ENCODE measurements at places on chromosomes 5 and 9.
A peak's percentile ranks its signal among the peaks of the same experiment; 100 is the strongest.

DNA sequence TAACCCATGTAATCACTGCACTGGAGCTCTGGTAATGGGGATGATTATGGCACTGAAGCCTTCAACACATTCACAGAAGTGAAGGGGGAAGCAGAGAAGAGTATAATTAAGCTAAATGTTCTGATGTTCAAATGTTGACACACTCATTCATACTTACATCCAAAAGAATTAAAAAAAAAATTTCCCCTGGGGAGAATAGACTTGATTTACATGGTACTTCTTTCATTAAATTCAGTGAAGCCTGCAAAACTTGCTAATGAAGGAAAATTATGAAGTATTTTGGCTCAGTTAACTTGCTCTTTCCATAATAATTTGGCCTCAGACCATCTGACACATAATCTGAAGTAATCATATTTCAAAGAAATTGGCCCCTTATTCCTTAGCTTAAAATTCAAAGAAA, 428.8 kb downstream of the SH3GL2 start:
- DNase-seq: no peak

GRCh38 chr9:87796196-87796595, 70.3 kb downstream of the CTSL start:
- no peak for DNase-seq

GRCh38 chr5:81850501-81851357, 99.8 kb upstream of the SSBP2 start:
- no peak for DNase-seq

- DNase-seq: peak; percentile 48
Measured at GRCh38 chr9:104748359-104749031, 1.0 kb downstream of the NIPSNAP3A start.

GRCh38 chr5:8057769-8058168, 188.8 kb downstream of the MTRR start:
- DNase-seq: no peak

DNA sequence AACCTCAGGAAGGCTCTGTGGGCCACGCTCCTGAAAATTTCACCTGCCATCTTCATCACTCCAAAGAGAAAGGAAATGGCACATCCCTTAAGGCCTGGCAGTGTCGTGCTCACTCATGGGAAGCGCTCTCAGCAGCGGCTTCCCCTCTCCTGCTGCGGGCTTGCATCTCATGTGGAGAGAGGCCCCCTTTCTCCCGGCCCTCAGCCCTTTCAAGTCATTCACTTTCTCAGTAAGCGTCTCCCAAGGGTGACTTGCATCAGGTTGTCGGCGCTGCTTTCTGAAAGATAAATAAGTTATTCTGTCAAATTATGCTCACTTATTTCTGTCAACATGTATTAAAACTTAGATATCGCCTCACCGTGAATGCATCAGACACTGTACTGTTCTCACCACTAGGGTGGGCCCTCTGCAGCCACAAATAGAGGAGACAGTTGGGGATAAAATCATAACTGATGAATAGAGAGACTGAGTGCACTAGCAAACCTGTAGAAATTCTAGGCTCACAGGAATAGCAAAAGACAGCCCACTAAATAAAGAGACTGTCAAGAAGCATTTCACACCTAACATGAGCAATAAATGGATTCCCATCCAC, 174.6 kb downstream of the RFK start:
- no peak for DNase-seq

DNA sequence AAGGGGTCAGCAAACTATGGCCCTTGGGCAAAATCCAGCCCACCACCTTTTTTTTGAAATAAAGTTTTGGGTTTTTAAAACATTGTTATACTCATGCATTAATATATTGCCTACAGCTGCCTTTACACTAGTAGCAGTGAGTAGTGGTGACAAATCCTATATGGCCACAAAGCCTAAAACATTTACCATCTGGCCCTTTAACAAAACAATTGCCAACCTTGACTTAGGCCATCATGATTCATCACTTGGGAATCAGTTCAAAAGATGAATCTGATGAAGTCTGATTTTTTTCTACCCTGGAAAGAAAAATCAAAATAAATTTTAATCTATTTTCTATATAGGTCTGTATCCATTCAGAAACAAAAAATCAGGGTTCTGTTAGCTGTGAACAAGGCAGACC, 484.9 kb downstream of the BNC2 start:
- DNase-seq: peak; percentile 64

- DNase-seq: no peak
Measured at GRCh38 chr5:52822437-52822836, 34.7 kb downstream of the ITGA1 start.

- peak; percentile 72 for DNase-seq
Measured at GRCh38 chr9:34717996-34718614, 8.2 kb upstream of the CCL21 start.

Measured in kidney tubule cell (primary cell).